GM23338 (cell line): ENCODE measurements at places on chromosomes 5 and 9.

- DNase-seq, result no peak
Measured at GRCh38 chr5:154101184-154101583, 62.4 kb downstream of the MFAP3 start.

DNA sequence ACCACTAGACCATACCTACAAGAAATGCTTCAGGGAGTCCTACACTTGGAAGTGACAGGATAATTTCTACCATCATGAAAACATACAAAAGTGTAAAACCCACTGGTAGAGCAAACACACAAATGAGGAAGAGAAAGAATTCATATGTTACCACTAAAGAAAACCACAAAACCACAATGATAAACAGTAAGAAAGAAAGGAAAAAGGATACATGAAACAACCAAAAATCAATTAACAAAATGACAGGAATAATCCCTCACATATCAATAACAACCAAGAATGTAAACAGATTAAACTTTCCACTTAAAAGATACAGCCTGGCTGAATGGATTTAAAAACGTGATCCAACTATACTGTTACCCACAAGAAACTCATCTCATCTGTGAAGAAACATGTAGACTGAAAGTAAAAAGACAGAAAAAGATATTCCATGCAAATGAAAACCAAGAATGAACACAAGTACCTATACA is 83.4 kb downstream of the LPAR1 start:
- no peak for DNase-seq

- DNase-seq, result peak; percentile 87
Measured at GRCh38 chr5:157855404-157855994, 3.4 kb downstream of the CLINT1 start.

- DNase-seq, result no peak
Measured at GRCh38 chr5:120405923-120406322, 58.2 kb upstream of the PRR16 start.

GRCh38 chr5:51622161-51622790 is 239.0 kb downstream of the ISL1 start:
- no peak for DNase-seq

- no peak for DNase-seq
Measured at GRCh38 chr5:124718380-124718789, 28.1 kb downstream of the ZNF608 start.

DNA sequence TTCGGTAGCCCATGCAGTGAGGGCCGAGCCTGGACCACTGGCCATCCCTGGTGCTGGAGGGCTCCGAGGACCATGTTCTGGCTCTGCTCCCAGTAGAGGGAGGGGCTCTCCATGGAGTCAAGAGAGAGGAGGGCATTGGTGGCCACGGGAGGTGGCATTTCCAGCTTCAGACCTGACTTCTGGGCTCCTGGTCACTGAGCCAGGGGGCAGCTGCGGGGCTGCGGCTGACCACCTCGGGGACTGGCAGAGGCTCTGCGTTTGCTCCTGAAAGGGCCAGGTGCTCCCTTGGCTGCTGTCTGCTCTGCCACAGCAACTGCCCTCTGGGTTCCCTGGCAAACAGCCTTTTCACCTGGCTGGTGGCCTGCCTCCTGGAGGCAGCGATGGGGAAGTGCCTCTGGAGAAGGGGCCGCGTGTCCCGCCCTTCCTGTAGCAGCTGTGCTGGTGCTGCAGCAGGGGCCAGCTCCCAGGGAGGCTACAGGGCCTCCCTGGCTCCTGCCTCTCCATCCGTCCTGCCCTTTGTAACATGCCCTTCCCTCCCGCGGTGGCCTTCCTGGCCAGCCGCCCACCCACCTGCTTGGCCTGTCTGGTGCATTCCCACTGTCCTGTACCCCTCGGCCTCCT is 144.6 kb downstream of the CACNA1B start:
- DNase-seq, result peak; percentile 88

DNA sequence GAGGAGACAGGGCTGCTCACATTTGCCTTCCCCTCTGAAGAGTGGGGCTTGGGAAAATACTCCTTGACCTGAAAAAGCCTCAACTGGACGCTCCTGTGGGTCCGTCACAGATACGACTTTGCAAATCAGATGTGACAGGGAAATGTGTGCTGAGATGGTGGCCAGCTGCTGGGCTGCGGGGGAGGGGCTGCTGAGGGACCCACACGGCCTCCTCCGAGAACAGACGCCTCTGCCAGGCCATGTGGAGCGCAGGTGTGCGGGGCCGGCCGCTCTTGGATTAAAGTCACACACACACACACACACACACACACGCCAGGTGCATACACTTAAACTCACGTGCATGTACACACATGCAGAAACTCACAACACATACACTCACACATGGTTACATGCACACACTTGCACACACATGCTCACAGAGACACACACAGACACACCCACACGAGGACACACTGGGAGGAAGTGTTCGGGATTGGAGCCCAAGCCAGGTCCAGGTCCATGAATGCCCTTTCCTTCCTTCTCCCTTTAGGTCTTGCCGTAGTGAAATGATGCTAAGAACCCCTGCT is 167.4 kb downstream of the GAPVD1 start:
- no peak for DNase-seq

- DNase-seq, result no peak
Measured at GRCh38 chr9:95857896-95858295, 17.6 kb upstream of the ERCC6L2 start.

GRCh38 chr5:96660971-96661854 is 963 bp upstream of the CAST start:
- peak; percentile 32 for DNase-seq

DNA sequence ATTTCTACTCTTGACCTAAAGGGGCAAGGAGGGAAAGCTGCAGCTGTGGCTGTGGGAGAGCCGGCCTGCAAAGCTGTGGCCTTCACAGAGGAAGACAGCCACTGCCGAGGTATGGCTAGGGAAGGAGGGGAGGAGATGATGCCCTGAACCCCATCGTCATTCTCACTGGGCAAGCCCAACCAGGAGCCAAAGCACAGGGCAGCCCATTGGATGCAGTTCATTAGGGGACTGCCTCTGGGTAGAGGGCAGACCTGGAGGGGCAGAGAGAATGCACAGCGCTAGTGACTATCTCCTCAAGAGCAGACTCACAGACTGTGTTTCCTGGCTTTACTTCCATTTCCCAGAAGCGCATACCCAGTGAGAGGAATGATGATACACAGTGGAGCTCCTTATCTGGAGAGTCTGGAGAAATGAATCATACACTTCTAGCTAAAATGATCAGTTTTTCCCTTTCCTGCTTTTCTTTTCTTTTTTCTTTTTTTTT is 47.2 kb upstream of the TTC23L start:
- DNase-seq, result no peak

GRCh38 chr9:6910032-6910431 is 152.3 kb downstream of the KDM4C start:
- DNase-seq, result peak; percentile 39

- DNase-seq, result no peak
Measured at GRCh38 chr5:57749396-57749795, 266.8 kb upstream of the ACTBL2 start.

GRCh38 chr5:149470942-149471341 is 80.3 kb downstream of the CSNK1A1 start:
- no peak for DNase-seq

- no peak for DNase-seq
Measured at GRCh38 chr5:74636552-74636951, 4.0 kb downstream of the ENC1 start.

- peak; percentile 62 for DNase-seq
Measured at GRCh38 chr5:94870511-94871183, 252.2 kb downstream of the SLF1 start.

DNA sequence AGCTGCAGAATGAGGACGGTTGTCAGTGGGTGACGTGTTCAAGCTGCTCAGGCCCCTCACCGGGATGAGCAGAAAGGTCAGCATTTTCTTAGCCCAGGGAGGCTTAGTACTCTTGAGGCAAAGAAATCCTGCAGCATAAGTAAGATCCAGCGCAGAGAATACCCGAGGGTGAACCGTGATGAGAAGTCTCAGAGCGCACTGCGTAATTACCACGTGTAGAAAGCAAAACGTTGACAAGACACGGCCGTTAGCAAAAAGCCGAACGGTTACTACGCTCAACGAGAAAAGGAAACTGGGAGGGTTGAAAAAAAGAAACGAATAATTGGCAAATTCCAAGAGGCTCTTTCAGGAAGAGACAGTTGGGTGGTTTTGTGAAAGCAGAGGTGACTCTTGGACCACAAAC is 104.0 kb downstream of the COL23A1 start:
- DNase-seq, result no peak

GRCh38 chr5:123997462-123998215 is 485.7 kb downstream of the CSNK1G3 start:
- no peak for DNase-seq

DNA sequence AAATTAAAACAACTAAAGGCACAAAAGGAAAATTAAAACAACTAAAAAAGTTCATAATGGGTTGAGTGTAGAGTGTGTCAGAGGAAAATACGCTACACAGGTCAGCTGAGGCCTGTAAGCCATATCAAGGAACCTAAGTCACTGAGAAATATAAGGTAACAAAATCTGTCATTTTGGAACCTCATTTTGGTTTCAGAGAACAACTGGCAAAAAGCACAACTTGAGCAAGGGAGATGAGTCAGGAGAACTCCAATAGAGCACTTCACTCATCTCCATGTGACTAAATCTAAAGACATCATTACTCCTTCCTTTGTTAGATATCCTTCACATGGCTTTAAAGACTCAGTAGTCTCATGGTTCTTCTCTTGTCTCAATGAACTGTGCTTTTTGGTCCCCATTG is 269.4 kb upstream of the POU5F2 start:
- no peak for DNase-seq

- no peak for DNase-seq
Measured at GRCh38 chr5:124512236-124512635, 234.2 kb downstream of the ZNF608 start.

DNA sequence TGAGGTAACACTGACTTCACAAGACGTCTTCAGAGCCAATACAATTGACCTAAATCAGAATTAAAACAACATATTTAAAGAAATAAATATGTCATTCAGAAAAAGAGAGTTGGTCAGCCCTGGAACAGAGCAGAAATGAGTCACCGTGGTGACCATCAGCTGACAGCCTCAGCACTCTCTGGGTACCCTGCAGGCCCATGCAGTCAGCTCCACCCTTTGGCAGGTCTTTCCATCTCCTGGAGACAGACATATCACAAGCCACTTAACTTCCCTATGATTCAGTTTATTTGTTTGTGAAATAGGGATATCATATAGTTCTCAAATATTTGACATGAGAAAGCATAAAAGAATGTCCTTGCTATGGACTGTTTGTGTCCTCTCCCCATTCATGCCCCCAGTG is 151.6 kb upstream of the MEF2C start:
- DNase-seq, result no peak

DNA sequence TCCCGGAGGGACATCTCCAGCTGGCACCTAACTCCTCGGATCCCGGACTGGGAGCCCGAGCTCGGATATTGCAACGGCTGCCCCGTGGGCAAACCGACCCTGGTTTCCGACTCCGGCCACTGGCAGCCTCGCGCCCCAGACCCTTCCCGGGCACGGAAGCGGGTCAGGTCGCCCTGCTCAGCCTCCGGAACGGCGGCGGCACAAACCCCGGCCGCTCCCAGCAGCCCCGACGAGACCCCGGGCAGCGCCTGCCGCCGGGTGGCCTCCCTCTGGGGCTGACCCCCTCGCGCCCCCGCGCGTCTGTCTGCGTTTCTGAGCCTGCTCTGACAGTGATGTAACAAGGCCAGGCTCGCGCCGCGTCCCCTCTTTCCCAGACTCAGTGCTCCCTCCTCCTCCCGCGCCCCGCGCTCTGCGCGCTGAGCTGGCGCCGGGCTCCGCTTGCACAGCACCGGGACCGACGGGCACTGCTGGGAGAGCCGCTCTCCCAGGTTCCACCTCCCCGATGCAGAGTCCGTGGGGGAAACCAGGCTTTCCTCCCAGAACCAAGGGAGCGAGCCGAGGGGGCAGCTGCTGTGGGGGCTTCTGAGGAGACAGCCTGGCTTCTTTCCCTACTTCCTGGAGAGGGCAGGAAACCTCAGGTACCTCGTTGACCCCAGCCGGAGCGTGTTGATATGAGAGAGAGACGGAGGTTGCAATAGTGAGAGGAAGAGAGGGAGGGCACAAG is at the start of gene TMEM215:
Gene TMEM215 (plus strand): TSS at position 373 of the 724 bp plus-strand sequence. CDS start 644 bp downstream, outside the sequence.
- DNase-seq, result peak; percentile 86

DNA sequence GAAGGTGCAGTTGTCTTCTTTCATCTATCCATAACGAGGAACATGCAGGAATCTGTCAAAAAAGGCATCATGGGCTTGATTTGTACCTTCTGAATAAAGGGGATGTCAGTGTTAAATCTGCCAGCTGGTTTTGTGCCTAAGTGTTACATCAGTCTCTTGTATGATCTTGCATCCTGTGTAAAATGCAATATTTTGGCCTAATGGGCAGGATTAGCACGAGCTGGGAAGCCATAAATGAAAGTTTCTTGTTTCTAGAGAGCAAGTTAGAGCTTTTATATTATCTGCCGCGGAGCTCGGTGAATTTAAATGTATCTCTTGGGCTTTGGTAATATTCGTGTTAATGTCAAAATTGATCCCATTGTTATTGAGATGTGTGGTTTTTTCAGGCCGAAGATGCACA is 526.1 kb upstream of the WWC1 start:
- no peak for DNase-seq

- peak; percentile 66 for DNase-seq
Measured at GRCh38 chr9:134275375-134275774, 50.9 kb upstream of the RXRA start.

DNA sequence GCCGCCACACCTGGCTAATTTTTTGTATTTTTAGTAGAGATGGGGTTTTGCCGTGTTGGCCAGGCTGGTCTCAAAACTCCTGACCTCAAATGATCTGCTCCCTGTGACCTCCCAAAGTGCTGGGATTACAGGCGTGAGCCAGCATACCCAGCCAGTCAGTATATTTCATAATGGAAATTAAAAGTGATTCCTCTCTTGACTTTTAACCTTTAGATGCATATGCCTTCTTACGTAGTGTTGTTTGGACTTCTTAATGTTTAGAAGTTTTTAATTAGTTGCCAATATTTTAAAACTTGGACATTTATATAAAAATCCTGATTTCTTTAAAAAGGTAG is 22.4 kb downstream of the DENND4C start:
- DNase-seq, result no peak

GRCh38 chr5:126309860-126310259 is 113.3 kb upstream of the GRAMD2B start:
- DNase-seq, result no peak

DNA sequence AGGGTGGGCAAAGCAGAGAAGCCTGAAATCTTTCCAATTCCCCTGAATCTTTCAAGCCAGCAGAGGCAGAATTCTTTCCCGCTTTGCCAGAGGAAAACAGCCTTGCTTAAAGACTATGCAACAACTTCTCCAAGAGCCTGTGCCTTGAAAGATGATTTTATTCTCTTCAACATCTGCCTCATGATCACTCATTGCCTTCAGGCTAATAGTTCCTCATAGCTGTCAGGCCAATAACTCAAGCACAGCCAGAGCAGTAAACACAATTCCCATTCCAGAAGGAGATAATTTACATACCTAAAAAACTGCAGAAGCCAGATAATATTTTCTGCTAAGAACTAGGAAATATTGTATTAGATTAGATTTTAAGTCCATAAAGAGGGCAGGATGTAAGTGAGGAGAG is 92.3 kb upstream of the PUM3 start:
- DNase-seq, result no peak

GRCh38 chr5:64019746-64020145 is 57.5 kb upstream of the HTR1A start:
- no peak for DNase-seq
